ENCODE measurements at places on chromosomes 3 and 15.

DNA sequence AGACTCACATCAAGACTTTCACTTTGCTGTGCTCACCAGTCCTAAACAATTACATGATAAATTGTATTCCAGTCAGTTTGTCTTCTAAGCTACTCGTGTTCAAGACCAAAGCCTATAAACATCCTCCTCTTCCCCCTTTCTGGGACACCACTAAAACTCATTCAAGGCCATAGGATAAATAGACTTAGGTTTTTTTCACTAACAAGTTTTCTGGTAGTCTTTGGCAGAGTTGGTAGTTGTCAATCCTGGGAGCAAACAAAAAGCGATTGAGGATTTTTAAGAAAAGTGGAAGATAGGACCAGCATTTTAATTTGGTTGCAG, 114.9 kb downstream of the TGFBR2 start:
- no peak for DNase-seq

DNA sequence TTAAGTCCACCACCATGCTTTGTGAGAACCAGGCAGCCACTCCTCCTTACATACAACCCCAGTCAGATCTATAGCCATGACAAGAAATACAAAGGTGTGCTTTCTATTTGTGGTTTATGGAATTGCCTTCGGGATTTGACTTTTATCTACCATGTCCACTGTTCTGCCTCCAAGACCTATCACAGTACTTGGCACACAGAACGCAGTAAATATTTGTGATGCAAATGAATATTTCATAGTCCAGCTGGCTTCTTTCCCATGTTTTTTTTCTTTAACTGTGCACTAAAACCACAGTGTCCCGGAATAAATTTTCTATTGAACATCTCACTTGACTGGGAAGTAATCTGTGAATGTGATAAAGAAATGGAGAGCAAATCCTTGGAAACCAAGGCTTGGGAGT, 314.7 kb downstream of the RORA start:
- no peak for DNase-seq

GRCh38 chr3:48433472-48434118, 3.7 kb upstream of the PLXNB1 start:
- DNase-seq: no peak

DNA sequence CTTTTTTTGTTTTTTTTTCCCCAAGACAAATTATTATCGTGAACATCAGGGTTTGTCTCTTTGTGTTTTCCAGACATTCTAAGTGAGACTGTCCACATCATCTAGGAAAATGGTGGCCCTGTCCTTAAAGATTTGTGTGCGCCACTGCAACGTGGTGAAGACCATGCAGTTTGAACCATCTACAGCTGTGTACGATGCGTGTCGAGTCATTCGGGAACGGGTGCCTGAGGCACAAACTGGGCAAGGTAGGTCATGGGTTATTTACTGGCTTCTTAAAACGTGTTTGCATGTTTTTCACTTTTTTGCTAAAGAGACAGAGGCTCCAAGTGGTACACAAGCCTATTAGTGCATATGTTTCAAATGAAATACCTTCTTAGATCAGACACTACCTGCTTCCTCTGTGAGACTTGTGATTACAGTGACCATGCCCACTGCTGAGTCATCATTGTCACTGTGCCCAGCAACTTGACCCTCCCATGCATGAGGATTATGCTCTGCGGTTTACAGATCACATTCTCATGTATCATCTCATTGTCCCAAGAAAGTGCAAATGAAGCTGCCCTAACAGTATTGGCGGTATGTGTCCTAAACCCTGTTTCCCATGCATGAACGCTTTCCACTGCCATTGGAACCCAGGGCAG, 395.2 kb upstream of the TPM1 start:
- DNase-seq: no peak

- DNase-seq: no peak
These were observed 166.5 kb upstream of the TMCO5A start for GRCh38 chr15:37767841-37768455.

DNA sequence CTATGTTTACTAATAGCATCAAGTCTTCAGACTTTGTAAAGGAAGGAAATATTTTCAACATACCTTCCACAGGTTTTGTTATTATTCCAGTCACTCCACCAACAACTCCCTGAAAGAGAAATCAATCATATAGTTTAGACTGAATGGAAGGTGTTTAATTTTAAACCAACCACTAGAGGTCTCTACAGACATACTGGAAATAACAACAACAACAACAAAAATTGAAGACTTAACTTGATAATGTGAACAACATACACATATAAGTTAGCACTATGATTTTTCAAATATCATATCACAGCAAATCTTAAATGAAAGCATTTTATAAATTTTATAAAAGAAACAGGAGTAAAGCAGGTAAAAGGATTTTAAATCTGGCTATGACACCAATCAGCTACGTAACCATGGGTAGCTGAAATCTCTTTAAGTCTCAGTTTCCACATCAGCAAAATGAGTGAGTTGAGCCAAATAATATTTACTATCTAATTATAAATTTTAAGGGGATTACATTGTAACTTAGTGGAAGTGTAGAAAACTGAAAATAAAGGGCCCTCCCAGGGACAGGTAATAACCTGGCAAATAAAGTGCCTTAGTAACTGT, 188.2 kb downstream of the VPS13C start:
- peak; percentile 41 for DNase-seq

GRCh38 chr15:82314769-82315518, 34.3 kb downstream of the GOLGA6L10 start:
- DNase-seq: no peak

DNA sequence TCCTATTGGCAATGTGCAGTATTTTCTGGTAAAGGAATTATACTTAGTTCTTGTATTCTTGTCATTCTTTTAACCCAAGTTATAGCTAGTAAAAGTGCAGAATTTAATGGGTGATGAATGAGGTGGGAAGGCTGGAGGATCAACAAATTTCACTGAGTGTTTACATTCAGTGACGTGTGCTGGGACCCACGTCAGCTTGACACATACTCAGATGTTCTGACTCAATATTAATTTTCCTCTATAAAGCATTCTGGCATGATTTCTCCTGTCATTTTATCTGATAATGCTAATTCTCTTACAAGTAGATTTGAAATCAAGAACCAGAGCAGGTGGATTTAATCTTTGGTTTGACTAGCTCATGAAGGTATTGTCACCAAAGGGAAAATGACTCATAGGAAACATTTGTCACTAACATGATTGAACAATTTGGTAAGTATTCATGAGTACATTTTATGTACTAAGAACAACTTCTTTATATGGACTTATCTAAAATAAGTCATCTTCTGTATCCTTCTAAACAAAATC, 71.0 kb upstream of the SYNPR start:
- no peak for DNase-seq

DNA sequence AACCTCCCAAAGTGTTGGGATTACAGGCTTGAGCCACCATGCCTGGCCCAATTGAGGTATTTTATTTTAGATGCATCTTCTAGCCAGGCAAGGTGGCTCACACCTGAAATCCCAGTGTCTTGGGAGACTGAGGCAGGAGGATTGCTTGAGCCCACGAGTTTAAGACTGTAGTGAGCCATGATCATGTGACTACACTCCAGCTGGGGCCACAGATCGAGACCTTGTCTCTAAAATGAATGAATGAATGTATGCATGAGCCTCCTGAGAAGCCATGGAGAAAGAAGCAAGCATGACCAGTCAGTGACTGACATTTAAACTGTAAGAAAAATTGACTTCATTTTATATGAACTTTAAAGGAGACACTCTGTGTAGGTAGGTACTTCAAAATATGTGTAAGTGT, 105.7 kb downstream of the ZNF609 start:
- DNase-seq: no peak

DNA sequence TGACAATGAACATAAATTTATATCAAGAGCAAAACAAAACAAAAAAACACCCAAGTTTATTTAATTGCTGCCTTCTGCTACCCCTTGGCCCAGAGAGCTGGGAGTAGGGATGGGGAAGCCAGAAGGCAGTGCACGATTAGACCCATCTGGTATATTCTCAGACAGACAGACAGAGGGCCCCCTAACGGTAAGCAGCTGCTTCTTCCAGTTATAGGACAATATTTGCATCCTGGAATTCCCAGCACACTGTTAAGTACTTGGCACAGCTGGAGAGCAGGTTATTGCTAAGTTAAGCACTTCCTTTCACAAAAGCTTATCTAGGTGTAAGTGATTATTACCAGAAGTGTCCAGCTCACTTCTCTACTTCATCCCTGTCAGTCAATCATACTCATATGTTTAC, 39.3 kb downstream of the C2CD4B start:
- DNase-seq: no peak

DNA sequence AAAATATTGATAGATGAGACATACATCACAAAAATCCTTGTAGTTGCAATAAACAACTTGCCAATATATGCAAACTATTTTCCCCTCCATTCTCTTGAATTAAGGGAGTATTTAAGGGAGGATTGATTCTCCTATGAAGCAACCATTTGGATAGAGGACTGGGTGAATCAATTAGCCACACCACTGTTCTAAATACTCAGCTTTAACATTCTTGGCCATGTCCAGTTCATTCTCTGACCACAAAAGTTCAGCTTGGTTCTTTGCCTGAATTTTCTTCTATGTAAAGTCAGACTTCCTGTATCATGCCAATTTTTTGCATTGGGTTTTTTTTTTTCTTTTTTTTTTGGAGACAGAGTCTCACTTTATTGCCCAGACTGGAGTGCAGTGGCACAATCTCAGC, 15.8 kb upstream of the SEC11A start:
- DNase-seq: no peak

GRCh38 chr15:48939648-48940047, 24.1 kb downstream of the SHC4 start:
- DNase-seq: no peak

DNA sequence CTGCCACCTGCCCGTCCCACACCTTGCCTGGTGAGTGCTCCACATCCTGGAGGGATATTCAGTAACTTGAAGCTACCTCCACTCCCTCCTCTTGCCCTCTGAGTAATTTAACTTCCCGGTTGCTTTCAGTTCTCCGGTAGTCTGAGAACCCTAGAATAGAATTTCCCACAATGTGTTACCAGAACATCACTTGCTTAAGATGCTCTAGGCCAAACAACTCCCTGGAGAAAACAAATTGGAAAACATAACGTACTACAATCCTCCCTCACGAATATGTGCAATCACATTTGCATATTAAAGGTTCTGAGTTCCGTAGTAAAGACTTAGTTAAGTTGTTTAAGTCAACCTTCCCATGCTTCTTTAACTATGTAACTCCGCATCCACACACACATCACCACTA, 44.8 kb downstream of the SLCO2A1 start:
- no peak for DNase-seq

- DNase-seq: no peak
These were observed 35.5 kb downstream of the CACNA2D2 start for GRCh38 chr3:50467919-50468318.

DNA sequence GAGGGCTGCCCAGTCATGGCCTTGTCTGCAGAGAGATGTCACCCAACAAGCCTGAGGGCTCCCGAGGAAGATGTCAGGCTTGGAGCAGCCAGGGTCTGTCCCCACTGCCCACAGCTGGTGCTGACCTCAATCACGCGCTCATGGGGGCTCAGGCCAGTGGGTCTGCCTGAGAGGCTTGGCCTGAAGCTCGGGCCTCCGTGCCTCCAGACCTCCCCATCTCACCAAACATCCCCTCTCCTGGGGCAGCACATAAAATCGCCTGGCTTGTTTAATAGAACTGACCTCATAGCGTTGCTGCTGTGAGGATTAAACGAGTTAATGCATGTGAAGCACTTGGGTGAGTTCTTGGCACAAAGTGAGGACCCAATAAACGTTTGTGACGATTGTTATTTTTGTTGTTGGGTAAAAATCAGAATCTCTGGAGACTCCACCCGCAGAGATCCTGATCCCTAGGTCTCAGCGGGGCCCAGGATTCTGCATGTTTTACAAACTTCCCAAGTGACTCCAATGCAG, 3.5 kb downstream of the LRRC15 start:
- no peak for DNase-seq

- DNase-seq: no peak
These were observed 405.9 kb upstream of the TBL1XR1 start for GRCh38 chr3:177603148-177603603.

GRCh38 chr3:152323834-152324233, 55.1 kb downstream of the MBNL1 start:
- peak; percentile 55 for DNase-seq

- peak; percentile 22 for DNase-seq
These were observed 68.4 kb downstream of the MGLL start for GRCh38 chr3:127753898-127754410.

DNA sequence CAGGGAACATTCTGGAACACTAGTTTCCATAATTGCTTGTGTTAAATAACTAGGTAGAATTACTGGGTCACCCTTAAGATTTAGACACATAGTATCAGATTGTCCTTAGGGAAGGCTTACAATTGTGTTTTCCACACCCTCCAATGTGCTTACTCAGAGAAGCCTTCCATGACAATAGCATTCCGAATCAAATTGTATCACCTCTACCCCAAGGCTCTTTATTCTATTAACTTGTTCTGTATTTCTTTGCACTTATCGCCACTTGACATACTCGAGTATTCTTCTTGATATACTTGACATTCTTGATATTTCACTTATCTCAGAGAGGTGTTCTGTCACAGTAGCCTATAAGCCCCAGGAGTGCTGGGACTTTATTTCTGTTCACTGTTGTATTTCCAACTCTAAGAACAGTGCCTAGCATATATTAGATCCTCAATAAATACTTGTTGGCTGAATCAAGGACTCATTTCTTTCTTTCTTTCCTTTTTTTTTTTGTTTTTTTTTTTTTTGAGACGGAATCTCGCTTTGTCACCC, 238.9 kb upstream of the PDZRN3 start:
- no peak for DNase-seq

GRCh38 chr15:38283010-38283409, 30.4 kb downstream of the SPRED1 start:
- no peak for DNase-seq

- DNase-seq: no peak
These were observed 8.3 kb upstream of the TASOR start for GRCh38 chr3:56691165-56692000.

DNA sequence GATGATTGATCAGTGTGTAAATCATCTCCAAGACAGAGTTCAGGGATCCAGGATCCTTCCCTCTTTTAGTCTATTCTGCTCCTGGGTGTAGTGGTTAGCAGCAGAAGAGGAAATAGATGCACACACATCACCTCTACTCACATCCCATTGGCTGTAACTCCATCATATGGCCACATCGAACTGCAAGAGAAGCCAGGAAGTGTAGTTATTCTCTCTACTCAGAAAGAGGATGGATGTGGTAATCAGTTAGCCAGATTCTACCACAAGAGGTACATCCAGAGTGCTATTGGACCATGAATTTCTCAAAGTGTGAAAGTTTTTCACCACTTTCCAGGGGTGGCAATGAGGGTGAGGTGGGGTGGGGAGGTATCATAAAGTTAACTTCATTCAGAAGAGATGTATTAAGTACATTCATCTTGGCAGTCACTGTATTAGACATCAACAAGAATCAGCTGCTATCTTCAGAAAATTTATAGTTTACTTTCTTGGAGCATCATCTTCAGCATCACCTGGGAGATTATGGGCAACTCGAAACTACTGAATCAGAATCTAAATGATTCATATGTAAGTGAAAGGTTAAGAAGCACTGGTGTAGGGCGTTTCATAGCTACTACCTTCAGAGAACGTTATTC, 60.6 kb upstream of the GAP43 start:
- DNase-seq: no peak

GRCh38 chr3:132561003-132561402, 36.1 kb upstream of the ACKR4 start:
- no peak for DNase-seq
